Stimulated activated naive CD4-positive, alpha-beta T cell (primary cell): ENCODE measurements at places on chromosomes 2 and 18.
A peak's percentile ranks its signal among the peaks of the same experiment; 100 is the strongest.

DNA sequence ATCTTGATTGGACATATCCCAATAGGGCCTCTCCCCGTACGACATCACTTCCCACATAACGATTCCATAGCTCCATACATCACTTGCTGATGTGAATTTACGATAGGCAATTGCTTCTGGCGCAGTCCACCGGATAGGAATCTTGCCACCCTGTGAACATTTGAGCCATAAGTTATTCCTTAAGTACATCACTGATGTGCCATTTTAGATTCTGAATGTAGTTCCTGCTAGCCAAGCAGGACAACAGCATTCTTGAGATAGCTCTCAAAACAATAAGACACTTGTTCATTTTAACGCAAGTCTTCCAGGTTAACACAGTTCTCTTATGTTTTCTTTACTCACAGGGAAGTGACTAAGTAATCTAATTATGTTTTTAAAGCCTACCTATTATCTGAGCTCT lies 138.0 kb downstream of the EPHA4 start:
- DNase-seq, result no peak

GRCh38 chr2:152497481-152498052 lies 162.6 kb downstream of the FMNL2 start:
- no peak for DNase-seq

DNA sequence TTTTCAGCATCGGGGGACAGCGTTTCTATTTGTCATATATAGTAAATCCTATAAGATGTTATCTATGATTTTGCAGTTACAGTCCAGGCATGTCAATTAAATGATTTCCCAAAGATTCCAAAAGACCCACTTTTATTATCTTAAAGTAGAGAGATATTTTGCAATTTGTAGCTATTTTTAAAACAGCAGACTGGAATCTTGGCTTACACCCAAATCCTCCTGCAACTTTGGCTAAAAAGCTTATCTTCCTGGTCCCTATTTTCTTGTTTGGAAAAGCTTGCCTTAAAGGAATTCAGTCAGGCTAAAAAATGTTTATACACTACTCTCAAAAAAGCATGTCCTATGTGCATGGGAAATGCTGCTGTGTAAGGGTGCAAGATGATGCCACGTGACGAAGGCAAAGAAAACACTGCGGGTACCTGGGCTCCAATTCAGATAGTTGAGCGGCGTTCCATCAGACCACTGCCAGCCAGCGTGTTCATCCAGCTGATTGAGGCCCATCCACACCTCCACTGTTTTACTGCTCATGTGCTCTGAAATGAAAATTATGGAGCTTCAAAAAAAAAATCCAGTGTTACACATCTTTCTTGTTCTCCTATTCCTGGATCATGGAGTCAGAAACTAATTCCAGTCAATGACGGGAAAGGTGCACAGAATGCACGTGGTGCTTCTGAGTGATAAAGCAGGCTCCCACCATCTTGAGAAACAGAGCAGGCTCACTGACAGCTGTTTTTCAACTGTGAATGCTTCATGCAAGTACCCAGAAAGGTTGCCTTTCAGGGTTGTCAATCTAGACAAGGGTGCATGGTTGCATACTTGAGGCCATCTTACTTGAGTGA lies 33.8 kb downstream of the PLA2R1 start:
- no peak for DNase-seq

DNA sequence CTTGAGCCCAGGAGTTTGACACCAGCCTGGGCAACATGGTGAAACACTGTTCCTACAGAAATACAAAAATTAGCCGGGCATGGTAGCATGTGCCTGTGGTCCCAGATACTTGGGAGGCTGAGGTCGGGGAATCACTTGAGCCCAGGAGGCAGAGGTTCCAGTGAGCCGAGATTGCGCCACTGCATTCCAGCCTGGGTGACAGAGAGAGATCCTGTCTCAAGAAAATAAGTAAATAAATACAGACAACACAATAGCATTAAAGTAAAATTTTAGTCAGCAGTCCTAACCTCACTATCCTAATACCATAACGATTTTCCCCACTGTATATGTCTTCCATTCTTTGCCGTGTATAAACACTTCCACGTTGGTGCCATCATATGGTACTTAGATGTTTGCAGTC lies 83.0 kb upstream of the MBOAT2 start:
- no peak for DNase-seq

DNA sequence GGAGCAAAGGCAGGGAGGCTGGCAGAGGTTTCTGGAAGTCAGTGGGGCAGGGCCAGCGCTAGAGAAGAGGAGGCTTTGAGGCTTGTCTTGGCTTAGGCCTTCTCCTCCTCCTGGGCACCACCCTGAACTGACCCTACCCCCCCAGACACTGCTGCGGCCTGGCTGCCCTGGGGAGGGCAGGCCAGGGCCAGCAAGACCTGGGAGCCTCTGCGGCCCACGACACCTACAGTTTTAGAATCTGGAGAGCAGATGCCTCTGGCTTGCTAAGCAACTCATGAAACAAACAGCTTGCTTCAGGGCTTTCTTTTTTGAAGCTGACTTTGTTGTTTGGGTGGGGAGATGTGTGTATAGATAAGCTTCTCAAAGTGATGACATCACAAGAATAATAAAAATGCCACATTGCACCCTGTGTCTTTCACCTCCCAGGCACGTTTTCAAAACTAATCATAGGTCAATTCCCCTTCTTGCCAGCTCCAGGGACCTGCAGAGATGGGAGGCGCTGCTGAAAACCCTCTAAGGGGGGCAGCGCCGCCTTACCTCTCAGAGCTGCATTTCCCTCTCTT lies 46.2 kb upstream of the SMAD7 start:
- peak; percentile 79 for DNase-seq

GRCh38 chr18:47817017-47817794 lies 113.3 kb downstream of the SMAD2 start:
- DNase-seq, result no peak

DNA sequence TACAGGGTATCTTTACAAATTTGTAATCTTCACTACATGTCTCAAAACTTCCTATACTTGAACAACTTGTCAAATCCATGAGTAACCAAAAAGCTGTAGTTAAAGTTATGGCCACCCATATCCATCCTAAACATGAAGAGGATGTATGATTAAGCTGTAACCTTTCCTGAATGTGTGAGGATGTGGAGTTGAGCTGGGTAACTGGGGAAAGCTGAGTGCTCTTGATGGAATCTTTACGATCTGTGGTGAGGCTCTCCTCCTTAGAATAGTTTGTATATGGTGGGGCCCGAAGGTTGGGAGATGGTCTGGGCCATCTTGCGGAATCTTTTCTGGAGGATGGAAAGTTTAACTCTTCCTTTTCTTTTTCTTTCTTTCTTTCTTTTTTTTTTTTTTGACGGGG lies 29.4 kb downstream of the DPP4 start:
- no peak for DNase-seq

- no peak for DNase-seq
These were observed 140.3 kb upstream of the SLC8A1 start for GRCh38 chr2:40592218-40592617.
